HT1080 (cell line): ENCODE measurements at places on chromosomes 1 and 21. TPM values are rescaled to one million over a fixed set of nuclear protein-coding genes. Genes with fewer than 3 reads are reported as not detected.

DNA sequence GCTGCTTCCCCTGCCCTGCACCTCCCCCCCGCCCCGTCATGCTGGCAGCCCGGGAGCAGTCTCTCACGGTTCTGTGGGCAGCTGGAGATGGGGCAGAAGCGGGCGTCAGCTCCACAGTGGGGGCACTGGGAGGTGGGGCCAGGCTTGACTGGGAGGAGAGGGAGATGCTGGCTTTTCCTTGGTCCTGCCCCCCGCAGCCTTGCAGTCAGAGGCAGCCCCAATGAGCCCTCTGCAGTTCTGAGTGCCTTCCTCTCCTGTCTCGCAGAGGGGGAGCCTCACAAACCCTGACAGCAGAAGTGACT is 21.7 kb downstream of the ARHGEF10L start:
- DNase-seq, result peak; percentile 46

DNA sequence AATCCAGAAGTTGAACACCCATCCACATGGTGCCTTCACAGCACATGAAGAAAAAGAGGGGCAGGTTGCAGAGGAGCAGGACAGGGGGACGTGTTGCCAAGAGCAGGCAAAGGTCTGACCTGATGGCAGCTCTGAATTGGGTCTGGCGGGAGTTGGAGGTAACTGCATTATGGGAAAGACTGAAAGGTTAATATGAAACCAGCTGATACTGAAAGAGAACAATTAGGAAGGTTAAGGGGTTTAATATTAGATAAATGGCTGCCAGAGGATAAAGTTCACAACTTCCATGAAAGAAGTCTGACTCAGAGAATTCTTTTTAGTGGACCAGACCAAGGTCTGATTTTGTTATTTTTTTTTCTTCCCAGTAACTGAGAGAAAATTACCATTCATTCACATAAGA is 76.1 kb downstream of the CD58 start:
- DNase-seq, result no peak

GRCh38 chr1:209755926-209756614 is at the start of gene TRAF3IP3:
Gene TRAF3IP3 (plus strand): TSS chr1:209756053. CDS start chr1:209760040, 3,987 bp downstream.
- no peak for DNase-seq

SELL gene
- 0.27 TPM in 1 of 2 replicates, not detected in the other for total RNA-seq

DNM3 gene
- total RNA-seq, result 1.6 and 1.8 TPM in 2 replicates

PPIAL4G gene
- total RNA-seq, result not detected in 2 replicates

- no peak for DNase-seq
Observed at GRCh38 chr21:45026826-45027225, 47.6 kb upstream of the ADARB1 start.

GRCh38 chr1:200233393-200233792 is 176.4 kb downstream of the ZNF281 start:
- DNase-seq, result peak; percentile 47

- no peak for DNase-seq
Observed at GRCh38 chr1:5971471-5972197, 20.6 kb downstream of the NPHP4 start.

PTGS2 gene
- 0.69 and 4.0 TPM in 2 replicates for total RNA-seq

DNA sequence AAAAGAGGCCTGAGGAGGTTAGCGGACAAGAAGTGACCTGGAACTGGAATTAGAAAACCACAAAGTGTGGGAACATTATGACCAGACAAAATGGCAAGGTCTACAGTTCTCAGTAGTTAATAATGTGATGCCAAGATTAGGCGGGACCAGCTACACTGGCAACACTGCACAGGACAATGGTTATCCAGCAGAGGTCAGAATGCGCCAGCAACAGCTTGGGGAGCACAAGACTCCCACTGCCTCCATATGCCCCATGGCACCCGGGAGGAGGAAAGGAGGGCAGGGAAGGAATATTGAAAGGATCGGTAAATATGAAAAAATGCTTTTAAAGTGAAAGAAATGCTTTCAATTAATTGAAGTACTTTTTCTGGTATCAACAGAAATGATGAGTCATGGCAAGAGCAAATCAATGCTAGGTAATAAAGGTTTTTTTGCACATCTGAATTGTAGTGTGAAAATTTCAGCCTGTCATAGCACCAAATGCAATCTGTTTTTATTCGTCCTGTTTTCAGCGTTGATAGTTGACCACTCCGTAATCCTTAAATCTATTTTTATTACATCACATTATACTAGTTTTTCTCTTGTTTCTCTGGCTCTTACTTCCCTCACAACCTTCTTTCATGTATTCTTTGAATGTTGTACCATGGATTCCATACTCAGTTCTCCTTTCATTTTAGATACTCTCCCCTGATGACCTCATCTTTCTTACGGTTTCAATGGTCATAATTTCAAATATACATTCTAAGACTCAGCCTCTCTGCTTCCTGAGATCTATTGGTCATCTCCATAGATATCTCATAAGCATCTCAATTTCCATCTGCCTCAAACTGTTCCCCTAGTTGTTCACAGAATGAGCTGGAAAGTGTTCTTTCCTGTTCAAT is 30.7 kb downstream of the VCAM1 start:
- DNase-seq, result no peak

- DNase-seq, result no peak
Observed at GRCh38 chr1:88891951-88892340, 579 bp upstream of the GTF2B start.

- no peak for DNase-seq
Observed at GRCh38 chr1:185789501-185790193, 55.5 kb downstream of the HMCN1 start.
